ENCODE measurements at places on chromosomes 16 and 17.

DNA sequence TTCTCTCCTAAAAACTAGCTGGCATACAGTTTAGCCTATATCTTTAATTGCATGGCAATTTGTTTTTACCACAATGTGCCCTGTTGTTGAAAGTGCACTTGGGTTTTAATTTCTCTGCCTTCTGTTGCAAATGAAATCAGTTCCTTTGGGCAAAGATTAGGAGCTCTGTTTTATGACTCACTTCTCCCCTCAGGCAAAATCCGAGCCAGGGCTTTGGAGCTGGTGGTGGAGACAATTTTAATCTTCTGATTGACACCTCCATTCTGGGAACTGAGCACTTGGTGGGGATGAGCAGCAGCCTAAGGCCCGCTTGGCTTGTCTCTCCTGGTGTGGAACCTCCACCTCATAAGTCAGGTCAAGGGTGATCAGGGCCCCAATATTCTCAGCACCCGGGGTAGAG is 13.3 kb upstream of the MYH8 start:
- DNase-seq = no peak

DNA sequence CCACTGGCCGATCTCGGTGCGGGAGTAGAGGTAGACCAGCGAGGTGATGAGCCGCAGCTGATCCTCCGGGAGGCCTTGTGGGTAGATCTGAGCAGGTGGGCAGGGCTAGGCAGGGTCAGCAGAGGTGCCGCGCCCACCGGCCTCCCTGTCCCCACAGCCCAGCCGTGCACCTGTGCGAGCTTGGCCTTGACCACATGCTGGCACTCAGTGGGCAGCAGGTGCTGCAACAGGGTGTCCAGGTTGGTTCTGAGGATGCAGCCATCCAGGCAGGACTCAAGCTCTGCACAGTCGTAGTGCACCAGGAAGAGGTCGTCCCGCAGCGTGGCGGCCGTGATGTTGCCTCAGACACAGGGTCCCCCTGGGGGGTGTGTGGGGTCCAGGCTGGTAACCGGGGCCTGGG is 12.4 kb downstream of the MSLN start:
- no peak for DNase-seq

DNA sequence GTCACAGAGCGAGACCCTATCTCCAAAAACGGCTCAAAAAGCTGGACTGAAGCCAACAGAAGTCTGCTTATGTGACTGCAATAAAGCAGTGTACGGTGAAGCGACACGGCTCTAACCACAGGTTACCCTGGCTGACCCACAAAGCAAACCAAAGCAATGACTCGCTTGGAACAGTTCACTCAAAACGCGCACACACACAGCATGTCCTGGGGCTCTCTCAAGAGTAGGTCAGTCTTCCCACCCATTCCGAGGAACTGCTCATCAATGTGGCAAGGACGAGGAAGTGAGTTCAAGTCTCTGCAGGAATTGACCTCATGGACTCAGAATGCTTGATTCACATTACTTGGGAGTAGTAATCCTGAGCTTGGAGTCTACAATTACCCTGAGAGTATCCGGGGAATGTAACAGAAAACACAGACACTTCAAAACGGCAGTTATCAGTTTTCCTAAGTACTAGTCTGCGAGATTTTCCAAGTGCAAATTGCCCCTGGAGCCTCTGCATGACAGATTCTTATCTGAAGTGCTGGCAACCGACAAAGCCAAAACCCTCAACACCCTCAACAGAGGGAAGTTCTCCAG is 25.4 kb downstream of the PELP1 start:
- peak; percentile 87 for DNase-seq

DNA sequence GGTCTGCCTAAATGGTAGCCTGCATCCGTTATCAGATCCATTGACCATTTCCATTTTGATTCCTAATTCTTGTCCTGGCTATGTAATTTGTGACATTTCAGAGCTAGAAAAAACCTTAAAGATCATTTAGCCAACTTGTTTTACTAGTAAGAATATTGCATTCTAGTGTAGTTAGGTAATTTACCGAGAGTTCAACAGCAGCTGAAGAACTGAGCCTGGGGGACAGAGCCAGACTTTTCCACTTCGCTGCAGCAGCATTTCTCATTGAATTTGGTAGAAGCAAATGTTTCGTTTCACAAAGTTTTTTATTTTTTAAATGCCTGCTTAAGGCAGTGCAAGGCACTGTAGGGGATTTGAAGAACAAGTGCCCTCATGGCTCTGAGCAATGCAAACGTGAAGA is 59.2 kb upstream of the MARCHF10 start:
- no peak for DNase-seq

DNA sequence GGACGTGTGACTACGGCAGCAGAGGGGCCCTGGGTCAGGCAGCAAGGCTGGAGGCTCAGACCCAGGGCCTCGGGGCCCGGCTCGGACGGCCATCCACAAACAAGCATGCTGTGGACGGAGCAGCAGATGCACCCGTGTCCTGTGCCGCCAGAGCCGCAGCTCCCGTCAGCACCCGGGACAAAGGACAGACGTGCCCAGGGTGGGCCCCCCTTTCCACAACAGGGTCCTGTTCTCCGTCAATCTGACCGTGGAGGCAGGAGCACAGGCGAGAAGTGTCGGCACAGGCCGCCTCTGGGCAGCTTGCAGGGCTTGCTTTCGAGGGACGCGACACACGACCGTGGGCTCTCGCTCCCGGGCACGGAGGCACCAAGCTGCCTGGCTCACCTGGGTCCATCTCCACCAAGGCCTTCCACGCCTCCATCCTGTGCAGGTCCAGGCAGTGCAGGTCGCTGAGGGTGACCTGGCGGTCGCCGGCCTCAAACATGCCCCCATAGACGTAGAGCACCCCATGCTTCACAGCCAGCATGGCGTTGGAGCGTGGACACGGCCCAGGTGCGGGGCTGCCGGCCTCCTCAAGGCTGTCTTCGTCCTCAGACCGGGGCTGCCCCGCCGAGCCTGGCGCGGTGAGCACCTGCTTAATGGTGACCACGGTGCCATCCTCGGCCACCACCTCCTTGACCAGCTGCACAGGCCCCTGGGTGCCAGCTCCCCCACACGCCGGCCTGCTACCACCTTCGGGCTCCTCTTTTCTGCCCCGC is 56.7 kb downstream of the KLHDC4 start:
- DNase-seq = no peak

GRCh38 chr16:11796227-11797165 is 562 bp downstream of the ZC3H7A start:
- DNase-seq = no peak

DNA sequence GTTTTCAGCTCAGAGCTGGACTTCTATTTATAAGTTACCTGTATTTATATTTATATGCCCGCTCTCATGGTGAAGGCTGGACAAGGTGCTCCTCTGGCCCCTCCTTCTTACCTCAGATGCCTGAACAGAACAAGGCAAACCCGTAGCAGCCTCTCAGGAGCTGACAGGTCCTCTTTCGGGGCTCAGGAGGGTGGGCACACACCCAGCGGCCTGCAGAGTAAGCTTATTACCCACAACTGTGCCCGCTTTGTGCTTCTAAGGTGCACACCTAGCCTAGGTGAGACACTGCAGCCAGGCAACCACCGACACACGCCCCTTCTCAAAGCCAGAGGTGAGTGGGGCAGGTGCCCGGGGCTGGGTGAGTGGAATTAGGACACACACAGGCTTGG is 5.3 kb downstream of the NKIRAS2 start:
- DNase-seq = no peak

DNA sequence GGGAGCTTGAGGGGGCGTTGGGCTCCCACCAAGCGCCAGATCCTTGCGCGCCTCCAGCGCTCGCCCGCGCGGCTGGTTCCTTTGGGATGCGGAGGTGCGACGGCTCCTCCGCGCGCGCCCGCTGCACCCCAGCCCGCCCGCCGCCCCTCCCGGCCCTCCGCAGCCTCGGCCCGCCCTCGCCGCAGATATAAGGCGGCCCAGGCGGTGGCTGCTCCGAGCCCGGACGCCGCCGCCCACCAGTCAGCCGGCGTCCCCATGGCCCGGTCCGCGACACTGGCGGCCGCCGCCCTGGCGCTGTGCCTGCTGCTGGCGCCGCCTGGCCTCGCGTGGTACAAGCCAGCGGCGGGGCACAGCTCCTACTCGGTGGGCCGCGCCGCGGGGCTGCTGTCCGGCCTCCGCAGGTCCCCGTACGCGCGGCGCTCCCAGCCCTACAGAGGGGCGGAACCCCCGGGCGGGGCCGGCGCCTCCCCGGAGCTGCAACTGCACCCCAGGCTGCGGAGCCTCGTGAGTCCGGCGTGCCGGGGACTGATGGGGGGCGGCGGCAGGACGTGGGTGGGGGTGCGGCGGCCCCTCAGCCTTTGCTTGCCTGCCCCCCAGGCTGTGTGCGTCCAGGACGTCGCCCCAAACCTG is at the start of gene NPB:
Gene NPB, plus strand, starts transcription at position 216 of the 630 bp plus-strand sequence. Its CDS starts 40 bp downstream, at position 256.
- DNase-seq = no peak

DNA sequence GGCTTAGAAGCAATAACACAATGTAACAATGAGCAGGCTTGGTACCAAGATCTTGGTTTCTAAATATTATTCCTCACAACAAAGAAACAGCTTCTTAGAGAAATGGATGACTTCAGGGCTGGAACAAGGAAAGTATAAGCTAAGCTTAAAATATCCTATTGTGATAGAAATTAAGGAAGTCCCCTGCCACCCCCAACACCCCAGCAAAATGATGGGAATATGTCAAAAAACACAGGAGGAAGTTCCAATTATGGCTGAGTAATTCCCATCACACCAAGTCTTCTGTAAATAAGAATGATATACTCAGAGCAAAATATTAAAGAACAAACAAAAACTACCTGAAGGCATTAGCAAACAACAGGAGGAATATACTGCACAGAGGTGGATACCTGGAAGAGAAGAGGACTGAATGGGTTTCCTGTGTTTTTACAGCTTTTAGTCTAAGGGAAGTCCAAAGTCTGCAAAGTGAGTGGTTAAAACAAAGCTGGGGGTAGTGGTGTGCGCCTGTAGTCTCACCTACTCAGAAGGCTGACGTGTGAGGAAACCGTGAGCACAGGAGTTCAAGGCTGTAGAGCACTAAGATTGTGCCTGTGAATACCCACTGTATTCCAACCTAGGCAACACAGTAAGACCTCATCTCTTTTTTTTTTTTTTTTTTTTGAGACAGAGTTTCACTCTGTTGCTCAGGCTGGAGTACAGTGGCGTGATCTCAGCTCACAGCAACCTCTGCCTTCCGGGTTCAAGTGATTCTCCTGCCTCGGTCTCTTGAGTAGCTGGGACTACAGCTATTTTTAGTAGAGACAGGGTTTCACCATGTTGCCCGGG is 17.1 kb upstream of the ATP6V0A1 start:
- DNase-seq = no peak

GRCh38 chr17:3032258-3033247 is 30.9 kb downstream of the OR1D5 start:
- no peak for DNase-seq

DNA sequence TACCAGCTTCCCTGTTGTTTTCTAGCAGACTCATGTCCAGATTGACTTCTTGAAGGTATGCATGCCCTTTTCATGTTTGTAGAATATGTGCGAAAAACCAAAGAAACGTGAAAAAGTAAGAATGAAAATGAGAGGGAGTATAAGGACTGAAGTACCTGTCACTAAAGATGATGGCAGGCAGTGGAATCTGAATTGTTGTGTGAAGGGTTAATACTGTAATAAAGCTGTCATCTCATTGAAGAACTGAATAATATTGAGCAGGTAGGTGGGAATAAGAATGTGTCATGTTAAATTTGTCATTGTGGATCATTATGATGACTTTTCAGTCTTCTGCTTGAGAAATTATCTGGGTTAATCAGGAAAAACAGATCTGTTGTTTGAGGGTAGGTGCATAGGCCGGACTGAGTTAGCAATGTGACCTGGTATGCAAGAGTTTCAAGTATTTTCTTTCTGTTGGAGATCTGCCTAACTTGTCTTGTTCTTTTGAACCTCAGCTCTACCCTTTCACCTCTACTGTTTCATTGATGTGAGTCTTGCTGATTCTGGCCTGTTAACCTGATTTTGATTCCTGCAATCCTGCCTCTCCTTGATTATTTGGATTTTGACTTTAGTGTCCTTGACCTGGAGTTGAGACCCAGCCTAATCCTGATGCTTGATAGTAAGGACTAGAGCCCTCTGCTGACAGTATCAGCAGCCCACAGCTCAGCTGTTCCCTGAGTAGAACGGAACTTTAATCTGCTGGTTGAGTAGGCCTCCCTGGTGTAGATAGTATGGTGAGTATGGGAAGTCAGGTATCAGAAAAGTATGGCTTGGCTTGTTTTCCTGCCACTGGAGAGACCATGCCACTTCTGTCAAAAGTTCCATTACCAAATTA is 64.6 kb downstream of the MAP2K4 start:
- no peak for DNase-seq

GRCh38 chr16:81866820-81867440 is 87.8 kb downstream of the PLCG2 start:
- DNase-seq = no peak

- DNase-seq = peak; percentile 61
Observed at GRCh38 chr17:75036643-75037268, 10.0 kb downstream of the ATP5PD start.

GRCh38 chr17:19614900-19615299 is 33.7 kb upstream of the ALDH3A2 start:
- no peak for DNase-seq

DNA sequence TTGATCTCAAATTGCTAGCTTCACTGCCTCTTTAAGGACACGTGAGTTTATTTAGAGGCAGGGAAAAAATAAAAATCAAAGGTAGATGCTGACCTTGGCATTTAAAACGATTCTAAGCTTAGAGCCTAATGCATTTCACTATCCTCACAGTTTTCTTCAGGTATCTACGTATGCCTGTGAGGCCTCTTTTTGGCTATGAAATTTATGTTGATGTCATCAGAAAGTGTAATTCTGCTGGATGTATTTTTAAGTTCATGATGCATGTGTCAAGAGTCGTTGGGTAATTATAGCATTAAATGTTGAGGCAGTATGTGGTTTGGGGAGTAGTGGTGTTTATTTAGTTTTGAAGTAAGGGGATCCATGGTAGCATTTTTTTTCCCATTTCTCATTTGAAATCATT is 4.2 kb upstream of the KRTAP3-2 start:
- no peak for DNase-seq

DNA sequence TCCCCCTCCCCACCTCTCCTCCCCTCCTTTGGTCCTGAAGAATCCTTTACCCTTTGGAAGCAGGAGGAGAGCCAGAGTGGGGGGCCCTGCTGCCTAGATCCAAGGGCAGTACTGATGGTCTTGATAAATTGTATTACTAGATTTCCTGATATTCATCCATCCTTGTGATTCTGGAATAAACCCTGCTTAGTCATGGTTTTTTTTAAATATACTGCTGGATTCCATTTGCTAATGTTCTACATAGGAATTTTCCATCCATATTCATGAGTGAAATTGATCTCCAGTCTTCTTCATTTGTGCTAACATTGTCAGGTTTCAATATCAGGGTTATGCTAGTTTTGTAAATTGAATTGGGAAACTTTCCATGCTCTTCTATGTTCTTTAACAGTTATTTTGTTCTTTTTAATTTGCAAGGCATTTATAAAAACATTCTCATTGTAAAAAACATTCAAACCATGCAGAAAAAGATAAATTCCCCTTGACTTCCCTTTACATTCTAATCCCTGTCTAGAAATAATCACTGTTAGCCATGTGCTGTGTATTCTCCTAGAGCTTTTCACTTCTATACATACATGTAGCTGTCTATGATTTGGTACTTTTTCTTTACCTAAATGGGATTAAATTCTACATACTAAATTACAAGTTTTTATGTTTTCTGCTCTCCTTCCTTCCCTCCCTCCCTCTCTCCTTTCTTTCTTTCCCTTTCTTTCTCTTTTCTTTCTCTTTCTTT is 56.7 kb downstream of the CCDC42 start:
- no peak for DNase-seq

GRCh38 chr16:46853713-46854443 is 22.9 kb upstream of the C16orf87 start:
- peak; percentile 32 for DNase-seq

- DNase-seq = no peak
Observed at GRCh38 chr16:2487517-2487842, 12.6 kb downstream of the TBC1D24 start.

GRCh38 chr17:47860386-47860785 is 9.4 kb upstream of the SP6 start:
- DNase-seq = no peak
